ENCODE measurements at places on chromosomes 11 and 22.

GRCh38 chr22:47624252-47625012 lies 862.0 kb downstream of the TBC1D22A start:
- no peak for DNase-seq

- DNase-seq = no peak
Measured at GRCh38 chr11:42967653-42968052, 344.1 kb upstream of the API5 start.

DNA sequence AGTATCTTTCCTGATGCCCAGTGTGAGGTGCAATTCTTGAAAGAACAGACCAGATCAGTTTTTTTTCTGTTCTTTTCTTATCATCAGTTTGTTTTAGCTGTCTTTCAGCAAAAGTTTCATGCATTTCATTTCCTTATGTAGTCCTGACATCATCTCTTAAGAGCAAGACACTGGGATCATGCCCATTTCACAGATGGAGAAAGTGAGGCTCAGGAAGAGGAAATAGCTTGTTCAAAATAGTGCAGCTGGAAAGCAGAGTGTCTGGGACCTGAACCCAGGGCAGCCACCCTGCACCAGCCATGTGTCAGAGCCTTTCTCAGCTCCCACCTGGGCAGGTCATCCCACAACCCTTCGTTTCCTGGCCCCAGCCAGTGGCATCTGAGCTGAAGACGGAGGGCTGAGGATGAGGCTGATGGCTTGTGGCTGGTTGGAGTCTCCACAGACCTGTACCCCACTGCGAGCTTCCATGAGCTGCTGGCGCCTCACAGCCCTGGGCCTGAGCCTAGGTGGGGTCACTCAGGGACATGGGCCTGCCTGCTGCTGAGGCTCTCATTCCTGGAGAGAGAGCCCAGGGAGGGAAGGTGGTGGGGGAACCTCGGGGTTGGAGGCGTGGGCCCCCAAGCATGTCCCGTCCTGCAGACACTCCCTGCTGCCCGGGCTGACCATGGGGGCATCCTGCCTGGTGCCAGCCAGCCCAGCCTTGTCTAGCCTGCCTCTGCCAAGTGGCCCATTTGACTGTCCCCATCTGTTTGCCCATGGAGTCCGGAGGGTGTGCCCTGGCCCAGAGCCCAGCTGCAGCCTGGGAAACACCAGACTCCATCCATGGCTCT lies 61.8 kb downstream of the SMIM38 start:
- no peak for DNase-seq

- DNase-seq = no peak
Measured at GRCh38 chr11:65803797-65804492, 17.1 kb downstream of the OVOL1 start.

DNA sequence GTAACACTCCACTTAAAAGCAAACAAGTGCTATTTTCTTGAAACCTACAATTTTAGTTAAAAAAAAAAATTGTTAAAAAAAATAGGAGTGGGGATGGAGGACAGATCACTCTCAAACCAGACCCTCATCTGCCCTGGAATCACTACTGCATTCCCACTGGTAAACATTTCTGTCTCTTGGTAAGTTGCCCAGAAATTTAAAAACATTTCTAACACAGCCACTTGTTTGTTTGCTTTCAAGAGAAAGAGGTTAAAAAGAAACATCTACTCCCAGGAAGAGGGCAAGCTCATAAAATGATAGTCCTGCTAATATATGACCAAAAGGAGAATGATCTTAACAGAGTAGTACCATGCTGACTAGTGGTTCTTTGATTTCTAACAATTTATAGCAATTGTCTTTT lies 83.3 kb downstream of the SGSM3 start:
- no peak for DNase-seq

GRCh38 chr11:103488031-103488461 lies 378.8 kb downstream of the DYNC2H1 start:
- no peak for DNase-seq

DNA sequence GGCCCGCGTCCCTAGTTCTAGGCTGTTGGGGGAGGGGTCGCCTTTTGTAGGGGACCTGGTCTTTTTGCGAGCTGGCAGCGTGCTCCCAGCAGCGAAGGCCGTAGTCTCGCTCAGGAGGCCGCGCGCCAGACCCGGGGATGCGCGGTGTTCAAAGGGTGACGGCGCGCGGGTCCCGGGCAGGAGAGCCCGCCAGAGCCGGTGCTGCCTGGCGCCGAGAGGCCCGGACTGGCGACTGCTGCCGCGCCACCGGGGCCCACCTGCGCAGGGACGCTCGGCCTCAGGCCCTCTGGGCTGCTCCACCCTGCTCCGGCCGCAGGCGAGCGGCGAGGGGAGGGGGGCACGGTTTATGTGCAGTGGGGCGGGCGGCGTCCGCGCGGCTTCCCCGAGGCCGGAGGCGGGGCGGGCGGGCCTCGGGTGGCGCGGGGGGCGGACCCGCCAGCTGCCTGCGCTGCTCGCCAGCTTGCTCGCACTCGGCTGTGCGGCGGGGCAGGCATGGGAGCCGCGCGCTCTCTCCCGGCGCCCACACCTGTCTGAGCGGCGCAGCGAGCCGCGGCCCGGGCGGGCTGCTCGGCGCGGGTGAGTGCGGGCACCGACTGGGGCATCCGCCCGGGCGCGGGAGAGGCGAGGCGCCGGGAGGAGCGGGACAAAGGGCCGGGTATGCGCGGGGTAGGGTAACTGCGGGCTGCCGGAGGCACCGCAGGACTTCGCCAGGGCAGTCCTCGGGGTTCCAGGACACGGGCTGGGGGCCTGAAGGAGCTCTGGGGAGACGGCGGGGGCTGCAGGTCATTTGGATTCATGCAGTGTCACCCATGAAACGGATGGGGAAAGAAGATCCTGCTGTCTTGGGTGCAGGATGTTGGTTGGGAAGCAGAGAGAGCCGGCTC lies at the start of gene PRSS23:
Gene PRSS23, plus strand, starts transcription at position 467 of the 884 bp plus-strand sequence. CDS start 7,102 bp downstream, outside the sequence.
- no peak for DNase-seq

- no peak for DNase-seq
Measured at GRCh38 chr11:28227460-28227859, 119.3 kb downstream of the METTL15 start.

DNA sequence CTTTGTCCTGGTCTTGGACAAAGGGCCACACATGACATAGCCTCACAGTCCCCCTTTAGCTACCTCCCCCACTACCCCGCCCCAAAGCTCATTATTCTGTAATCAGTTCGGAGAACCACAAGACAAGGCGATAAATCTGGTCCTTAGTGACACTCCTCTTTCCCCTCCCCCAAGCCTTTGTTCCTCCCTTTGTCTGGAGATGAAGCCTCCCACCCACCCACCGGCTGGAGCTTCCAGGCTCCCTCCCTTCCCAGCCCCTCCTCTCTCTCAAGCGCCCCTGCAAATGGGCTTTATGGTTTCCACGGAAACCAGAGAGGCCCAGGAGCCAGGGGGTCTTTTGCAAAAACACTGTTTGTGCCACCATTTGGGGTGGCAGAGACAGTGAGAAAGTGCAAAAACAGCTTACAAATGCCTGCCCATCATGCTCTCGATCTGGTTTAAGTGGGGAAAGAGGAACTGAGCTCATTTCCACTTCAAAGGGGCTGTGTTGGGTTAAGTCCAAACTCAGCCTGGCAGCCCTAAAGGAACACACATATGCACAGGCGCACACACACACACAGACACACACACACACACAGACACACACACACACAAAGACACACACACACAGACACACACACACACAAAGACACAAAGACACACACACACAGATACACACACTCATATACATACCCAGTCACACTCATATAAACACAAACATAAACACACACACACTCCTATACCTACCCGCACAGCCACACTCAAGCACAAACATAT lies 23.5 kb downstream of the APLNR start:
- no peak for DNase-seq

- no peak for DNase-seq
Measured at GRCh38 chr22:46895753-46896152, 133.3 kb downstream of the TBC1D22A start.

- no peak for DNase-seq
Measured at GRCh38 chr11:71325418-71326327, 73.3 kb upstream of the SHANK2 start.

Data from effector CD8-positive, alpha-beta T cell (primary cell).